GM12891 (cell line): ENCODE measurements at places on chromosomes 7 and 10.

DNA sequence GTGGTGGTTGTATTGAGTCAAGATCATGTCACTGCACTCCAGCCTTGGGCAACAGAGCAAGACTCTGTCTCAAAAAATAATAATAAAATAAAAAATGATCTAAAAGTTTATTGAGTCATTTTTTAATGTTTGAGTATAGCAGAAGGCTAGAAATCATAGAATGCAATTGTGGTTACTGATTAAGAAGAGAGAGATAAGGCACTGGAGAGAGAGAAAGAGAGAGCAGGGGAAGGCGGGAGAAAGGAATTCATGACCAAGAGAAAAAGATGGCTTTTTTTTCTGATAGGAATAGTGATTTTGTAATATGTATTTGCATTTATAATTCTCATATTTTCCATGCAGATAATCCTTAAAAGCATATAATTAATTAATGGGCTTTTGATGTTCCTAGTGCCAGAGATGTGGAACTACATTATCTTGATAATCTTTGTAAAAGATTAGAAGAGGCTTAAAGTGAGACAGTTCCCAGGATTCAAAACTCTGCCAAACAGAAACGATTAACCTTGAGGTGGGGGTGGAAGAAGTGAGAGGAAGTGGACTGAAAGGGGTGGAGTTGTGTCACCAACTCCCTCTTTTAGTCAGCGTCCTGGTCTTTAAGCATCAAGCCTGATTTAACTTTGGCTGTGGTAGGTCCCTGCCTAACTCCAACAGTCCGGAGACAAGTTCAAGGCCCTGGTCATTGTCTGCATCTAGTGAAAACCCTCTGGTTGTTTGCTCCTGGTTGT, 76.2 kb downstream of the CHN2 start:
- DNase-seq = no peak

DNA sequence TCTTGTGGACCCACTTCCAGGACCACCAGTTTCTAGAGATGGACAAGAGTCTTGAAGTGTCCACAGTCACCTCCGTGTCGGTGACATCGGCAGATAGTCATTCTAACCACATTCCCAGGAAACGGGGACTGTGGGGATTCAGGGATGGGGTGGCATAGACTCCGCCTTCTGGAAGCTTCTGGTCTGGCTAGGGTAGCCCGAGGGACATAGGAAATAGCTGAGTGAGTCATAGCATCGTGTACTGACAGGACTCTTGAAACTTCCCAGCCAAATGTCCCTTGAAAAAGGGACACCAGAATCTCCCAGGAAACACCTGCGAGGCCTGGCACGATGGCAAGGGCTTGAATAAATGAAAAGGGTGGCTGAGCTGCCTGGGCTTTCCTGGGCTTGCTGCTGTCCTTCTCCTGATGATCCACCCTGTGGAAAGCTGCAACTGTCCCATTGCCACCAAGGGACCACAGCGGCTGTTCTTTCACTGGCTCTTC, 84.1 kb upstream of the LRRC4 start:
- no peak for DNase-seq

DNA sequence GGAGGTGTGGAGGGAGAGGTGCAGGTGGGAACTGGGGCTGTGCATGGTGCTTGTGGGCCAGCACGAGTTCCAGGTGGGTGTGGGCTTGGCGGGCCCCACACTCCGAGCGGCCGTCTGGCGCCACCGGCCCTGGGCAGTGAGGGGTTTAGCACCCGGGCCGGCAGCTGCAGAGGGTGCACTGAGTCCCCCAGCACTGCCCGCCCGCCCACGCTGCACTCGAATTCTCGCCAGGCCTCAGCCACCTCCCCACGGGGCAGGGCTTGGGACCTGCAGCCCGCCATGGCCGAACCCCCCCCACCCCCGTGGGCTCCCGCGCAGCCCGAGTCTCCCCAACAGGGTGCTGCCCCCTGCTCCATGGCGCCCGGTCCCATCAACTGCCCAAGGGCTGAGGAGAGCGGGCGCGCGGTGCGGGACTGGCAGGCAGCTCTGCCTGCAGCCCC, 810.2 kb downstream of the PCDH15 start:
- DNase-seq = no peak

DNA sequence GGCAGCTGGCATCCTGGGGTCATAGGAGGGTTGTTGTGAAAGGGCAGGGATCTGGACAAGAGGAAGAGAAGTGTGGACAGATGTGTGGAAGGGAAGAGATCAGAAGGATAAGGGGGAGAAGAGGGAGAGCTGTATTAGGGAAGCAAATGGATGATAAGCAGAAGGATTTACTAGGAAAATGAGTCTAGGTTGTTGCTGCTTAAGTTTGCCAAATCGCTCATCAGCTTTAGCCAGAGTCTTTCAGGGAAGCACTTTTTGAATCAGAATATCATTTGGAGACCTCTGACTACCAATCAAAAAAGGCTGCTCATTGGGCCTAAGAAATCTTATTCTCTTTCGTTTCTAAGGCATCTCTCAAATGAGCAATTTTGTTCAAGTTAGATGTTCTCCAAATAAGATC, 2.6 kb upstream of the CSGALNACT2 start:
- DNase-seq = no peak

DNA sequence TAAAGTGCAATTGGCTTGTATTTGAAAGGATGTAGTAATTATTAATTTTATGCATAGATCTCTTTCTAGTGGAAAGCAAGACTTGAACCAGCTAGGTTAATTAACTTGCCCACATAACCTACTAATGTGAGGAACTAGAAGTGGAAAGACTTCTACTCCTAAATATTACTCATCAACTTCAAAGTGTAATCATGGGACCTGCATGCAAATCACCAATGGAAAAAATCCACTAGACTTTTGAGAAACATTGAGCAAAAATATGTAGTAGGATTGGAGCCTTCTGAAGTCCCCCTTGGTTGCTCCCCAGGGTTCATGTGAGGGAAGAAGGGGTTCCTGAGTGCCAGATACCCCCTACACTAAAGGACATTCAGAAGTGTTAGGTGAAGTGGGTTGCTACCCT, 240.2 kb downstream of the PTEN start:
- DNase-seq = no peak
